Omental fat pad (tissue), 4 donors: ENCODE measurements at places on chromosomes 2 and 18. TPM values are rescaled to one million over a fixed set of nuclear protein-coding genes. Genes with fewer than 3 reads are reported as not detected.

DNA sequence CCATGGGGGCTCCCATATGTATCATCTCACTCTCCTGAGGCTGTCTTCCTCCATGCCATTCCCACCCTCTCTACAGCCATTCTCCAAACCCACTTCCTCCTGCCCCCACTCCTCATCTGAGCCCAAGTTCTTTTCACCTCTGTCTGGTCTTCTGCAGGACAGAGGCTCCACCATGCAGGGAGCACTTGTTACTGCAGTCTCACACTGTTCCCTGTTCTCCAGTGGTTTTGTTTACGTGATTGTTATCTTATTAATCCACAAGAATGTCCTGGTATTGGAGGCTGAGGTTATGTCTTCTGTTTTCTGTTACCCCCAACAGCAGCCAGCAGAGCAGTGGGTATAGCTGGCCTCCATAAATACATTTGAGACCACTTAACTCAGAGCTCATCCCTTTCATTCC is 51.4 kb downstream of the PAX8 start:
- DNase-seq: no peak

- DNase-seq: peak; percentile 38
These were observed 127.3 kb downstream of the PRKCE start for GRCh38 chr2:45778720-45779171.

RAB10 gene
- 82.4 TPM for total RNA-seq

IL1R2 gene
- 33.6 TPM for total RNA-seq

ZSWIM2 gene
- total RNA-seq: 0.37 TPM
